ENCODE measurements at places on chromosomes 1 and 21.

- no peak for DNase-seq
These were observed 108.2 kb downstream of the DIRAS3 start for GRCh38 chr1:67942274-67942673.

DNA sequence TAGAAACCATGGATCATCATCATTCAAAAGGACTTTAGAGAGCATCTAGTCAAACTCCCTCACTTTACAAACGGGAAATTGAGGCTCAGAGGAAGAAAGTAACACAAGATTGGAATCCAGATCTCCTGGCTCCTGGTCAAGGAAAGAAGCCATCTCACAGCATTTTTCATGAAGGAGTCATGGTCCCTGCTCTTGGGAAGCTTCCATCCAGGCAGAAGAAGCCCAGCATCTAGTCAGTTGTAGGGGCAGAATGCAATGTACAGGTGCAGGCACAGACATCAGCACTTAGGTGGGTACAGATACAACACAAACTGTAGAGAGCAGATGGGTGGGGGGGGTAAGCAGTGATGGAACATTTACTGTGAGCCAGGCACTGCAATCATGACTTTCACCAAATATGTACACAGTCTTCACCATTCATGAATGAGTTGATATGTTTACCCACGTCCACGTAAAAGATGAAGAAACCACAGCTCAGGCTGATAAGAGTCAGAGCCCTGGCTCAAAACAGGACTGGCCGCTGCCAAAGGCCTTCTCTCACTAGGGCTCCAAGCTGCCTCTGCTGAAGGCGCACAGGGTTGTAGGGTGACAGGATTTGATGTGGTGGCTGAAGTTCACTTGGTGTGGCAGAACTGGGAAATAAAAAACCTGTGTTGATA is 44.0 kb downstream of the OPTC start:
- DNase-seq: no peak

GRCh38 chr1:205285381-205286101 is 36.0 kb downstream of the NUAK2 start:
- DNase-seq: no peak

DNA sequence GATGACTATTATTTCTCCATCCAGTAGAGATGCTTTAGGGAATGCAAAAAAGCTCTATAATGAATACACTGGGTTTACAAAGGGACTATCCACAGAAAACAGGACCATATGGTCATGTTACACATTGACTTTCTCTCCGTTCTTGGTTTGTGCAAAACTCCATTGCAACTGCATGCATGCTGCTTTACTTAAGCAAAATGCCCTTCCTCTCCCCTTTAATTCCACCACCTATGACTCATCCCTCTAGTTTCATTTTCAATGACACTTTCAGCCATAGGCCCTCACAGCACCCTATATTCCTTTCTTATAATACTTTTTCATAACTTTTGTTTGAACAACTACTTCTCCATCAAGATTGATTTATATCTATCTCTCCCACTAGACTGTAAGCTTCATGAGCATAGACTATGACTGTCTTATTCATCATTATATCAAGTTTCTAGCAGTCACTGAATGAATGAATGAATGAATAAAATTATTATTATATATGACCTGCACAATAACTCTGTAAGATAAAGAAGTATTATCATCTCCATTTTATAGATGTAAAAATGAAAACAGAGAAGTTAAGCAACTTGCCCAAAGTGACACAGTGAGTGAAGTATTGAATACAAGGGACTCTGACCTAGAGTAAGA is 248.9 kb downstream of the PLPP3 start:
- DNase-seq: no peak

- DNase-seq: no peak
These were observed 115.6 kb downstream of the UCK2 start for GRCh38 chr1:165942927-165943597.

DNA sequence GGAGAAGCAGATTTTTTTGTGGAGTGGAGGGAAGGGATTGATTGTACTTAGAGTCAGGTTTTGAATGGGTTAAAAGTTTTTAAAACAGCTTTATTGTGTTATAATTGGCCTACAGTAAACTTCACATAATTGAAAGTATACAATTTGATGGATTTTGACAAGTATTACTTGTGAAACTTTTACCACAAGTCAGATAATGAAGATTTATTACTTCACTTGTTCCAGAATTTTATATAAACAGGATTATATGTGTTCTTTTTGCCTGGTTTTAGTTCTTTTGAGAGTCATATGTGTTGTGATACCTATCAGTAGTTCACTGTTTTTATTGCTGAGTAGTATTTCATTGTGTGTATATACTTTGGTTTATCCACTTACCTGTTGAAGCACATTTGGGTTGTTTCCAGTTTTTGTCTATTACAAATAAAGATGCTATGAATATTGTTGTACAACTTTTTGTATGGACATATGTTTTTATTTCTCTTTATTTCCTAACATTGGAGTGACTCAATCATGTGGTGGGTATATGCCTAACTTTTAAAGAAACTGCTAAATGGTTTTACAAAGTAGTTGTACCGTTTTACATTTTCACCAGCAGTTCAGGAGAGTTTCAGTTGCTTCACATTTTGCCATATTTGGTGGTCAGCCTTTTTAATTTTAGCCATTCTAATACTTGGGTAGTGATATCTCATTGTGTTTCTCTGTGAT is 71.0 kb downstream of the DYRK1A start:
- DNase-seq: no peak

- DNase-seq: no peak
These were observed 63.9 kb downstream of the KCTD3 start for GRCh38 chr1:215631040-215631439.

GRCh38 chr1:221118176-221118937 is 239.1 kb downstream of the HLX start:
- no peak for DNase-seq

GRCh38 chr1:92907949-92908684 is 53.1 kb downstream of the DIPK1A start:
- no peak for DNase-seq

Measured in right cardiac atrium (tissue), 5 donors.